Stimulated activated CD8-positive, alpha-beta memory T cell treated with anti-CD3 and anti-CD28 coated beads, Interleukin-12 subunit alpha, Interleukin-12 subunit beta, amount 100 ng/mL, for 1 hour (primary cell): ENCODE measurements at places on chromosomes 3 and 15.

DNA sequence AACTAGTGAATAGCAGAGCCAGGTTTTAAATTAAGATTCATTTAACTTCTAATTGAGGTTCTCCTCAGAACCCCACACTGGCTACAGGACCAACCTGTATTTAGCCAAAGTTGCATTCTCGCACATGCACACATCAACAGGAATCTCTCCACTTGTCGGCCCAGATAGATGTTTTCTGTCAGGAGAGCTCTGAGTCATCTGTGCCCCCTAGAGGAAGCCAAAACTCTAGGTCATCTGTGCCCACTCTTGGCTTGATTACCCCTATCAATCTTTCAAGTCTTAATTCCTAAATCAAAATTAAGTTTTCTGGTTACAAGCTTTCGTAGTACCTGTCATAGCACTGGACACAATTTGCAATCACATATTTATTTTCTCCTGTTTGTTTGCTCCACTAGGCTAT lies 104.9 kb upstream of the EOMES start:
- no peak for DNase-seq

- no peak for DNase-seq
Measured at GRCh38 chr3:20056725-20057611, 16.7 kb downstream of the KAT2B start.

- DNase-seq = no peak
Measured at GRCh38 chr3:163671201-163671600, 1407.1 kb downstream of the SI start.

GRCh38 chr3:15974647-15975046 lies 176.9 kb upstream of the ANKRD28 start:
- DNase-seq = no peak

GRCh38 chr3:9040996-9041395 lies 77.7 kb upstream of the RAD18 start:
- DNase-seq = no peak

GRCh38 chr3:129007792-129008191 lies 6.7 kb downstream of the EFCC1 start:
- no peak for DNase-seq

- DNase-seq = no peak
Measured at GRCh38 chr15:86392874-86393273, 313.2 kb downstream of the AGBL1 start.

DNA sequence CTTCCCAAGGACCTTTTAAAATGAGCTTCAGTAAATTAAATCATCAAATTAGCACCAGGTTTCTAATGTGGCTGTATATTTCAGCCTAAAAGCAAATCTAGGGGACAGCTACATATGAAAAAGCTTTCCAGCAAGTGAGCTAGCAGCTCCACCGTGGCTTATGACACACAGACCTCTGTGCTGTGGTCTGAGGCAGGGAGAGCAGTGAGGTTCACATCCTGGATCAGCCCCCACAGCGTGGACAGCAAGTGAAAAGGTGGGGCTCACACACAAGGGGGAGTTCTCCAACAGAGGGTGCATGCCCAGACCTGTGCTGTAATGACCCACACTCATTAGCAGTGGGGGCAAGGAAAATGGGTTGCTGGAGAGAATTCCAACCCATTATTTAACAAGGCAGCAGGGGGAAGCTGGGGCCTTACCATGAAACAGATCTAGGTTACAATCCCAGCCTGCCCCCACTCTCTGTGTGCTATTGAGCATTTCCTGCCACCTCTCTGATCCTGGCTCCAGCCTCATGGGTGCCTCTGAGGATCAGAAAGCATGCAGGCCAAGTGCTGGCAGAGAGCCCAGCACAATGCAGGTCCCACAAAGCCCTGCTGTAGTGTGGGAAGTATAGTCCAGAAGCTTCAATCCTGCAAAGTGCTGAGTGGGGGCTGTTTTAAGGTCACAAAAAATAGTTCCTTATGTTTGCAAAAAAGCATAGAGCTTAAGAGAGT lies 48.2 kb downstream of the RASGRF1 start:
- no peak for DNase-seq

- no peak for DNase-seq
Measured at GRCh38 chr3:47016934-47017435, 37.5 kb downstream of the NBEAL2 start.

GRCh38 chr15:42065033-42065432 lies 29.3 kb downstream of the PLA2G4D start:
- no peak for DNase-seq

- DNase-seq = no peak
Measured at GRCh38 chr3:32630266-32630665, 54.7 kb upstream of the CNOT10 start.

DNA sequence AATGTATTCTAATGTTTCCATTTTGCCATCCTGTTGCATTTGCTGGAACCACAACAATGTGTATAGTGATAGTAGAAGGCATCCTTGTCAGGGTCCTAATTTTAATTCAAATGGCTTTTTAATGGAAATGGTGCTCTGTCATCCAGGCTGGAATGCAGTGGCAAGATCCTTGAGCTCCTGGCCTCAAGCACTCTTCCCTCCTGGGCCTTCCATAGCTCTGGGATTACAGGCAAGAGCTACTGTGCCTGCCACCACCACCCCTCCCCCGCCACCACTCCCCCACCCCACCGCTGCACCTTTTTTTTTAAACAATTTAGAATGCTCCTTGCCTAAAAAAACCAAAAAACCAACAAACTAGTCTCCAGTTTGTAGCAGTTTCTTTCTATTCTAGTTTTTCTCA lies 15.2 kb upstream of the IQCF6 start:
- no peak for DNase-seq

- DNase-seq = no peak
Measured at GRCh38 chr15:51869060-51869421, 39.6 kb downstream of the TMOD3 start.

GRCh38 chr3:17518189-17519059 lies 224.0 kb downstream of the TBC1D5 start:
- DNase-seq = no peak

- DNase-seq = no peak
Measured at GRCh38 chr3:167469381-167469780, 4.5 kb downstream of the SERPINI2 start.

DNA sequence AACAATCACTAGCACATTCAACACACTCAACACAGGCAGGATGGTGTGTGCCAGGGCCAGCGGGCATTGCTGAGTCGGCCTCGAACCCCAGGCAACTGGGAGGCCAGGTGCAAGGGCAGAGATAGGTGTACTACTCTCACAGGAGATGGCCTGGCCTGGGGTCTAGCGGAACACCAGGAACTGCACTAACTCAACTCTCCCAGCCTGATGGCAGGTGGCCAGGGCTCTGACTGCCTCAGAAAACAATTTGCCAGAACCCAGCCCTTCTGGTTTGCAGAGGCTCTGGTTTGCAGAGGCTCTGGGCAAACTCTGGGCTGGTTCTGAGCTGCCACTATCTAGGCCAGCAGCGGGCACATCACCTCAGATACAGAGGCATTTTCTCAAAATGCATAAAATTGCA lies 229.2 kb upstream of the CHRNA7 start:
- no peak for DNase-seq

DNA sequence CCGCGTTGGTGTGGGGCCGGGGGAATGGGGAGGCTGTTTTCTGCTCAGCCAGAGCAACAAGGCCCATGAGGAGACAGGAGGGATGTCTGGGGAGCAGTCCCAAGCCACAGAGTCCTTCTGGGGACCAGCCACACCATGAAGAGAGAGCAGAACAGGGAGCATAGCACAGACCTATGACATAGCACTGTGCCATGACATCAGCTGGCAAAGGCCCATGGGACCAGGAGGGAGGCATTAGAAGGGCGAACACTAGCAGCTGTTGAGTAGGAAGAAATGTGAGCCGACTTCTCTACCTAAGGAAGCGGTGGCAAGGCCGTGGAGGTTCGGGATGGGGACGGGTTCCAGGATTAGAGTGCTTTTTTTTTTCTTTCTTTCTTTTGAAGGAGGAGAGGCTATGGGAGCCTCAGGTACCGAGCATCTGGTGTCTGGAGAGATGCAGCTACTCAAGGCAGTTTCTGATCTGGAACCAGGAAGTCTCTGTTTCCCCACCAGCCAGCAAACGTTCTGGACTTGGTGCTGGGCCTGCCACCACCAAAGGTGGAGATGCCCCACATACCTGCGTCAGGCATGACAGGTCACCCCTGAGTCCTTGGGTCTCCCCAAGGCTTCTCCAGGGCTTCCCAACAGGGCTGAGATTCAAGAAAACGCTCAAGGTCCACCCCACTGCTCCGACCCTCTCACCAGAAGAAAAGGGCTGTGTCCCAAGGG lies 77.3 kb upstream of the CGNL1 start:
- no peak for DNase-seq

DNA sequence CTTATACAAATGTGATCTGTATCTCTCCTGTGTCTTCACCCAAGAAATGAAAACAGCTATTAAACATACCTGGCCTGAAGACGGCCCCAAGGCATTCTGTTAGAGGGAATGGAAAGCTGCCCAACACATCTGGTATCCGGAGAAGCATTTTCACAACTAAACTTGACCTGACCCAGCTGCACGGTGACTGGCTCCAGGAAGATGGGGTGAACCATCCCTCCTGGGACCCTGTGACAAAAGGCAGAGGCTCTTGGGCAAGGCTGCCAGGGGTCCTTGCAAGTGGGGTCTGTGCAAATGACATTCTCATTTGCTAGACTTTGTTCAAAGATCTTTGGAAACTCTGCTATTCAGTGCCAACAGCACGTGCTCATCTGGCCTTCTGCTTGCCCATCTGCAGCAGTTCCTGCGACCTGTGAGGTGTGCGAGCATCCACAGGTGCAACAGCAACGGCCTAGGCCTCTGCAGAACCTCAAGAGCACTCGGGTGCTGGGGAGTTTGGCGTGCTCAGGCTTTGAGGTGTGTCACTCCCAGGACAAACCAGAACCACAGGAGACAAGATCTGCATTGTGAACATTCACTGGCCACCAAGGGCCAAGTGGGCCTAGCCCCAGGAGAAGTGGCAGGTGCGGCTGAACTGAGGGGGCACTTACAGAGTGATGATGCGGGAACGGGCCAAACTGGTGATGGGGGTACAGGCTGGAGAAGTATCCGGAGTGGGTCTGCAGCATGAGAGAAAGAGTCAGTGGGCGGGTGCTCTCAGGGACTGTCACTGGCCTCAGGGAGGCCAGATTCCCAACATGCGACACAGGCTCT lies 71.8 kb downstream of the SENP2 start:
- no peak for DNase-seq

DNA sequence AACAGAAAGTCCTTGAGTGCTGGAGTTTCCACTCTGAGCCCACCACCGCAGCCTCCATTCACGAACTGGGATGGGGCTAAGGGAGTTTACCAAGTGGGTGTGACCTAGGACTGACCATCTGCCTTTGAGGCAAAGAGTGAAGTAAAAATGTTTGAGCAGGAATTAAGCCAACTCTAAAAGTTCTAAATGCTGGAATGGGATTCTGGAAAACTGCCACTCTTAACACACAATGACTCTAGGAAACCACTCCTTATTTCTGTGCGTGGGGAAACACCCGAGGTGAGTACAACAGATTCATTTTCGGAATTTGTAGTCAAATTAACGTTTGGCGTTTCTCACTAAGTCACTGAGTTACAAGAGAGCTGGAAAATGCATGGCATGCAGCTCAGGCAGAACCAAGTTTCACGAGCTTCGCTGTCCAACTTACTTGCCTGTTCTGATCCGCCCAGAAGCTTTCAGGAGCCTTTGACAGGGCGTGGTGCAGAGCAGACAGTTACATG lies 31.6 kb downstream of the ISL2 start:
- no peak for DNase-seq

GRCh38 chr15:65942436-65942835 lies 73.1 kb downstream of the RAB11A start:
- DNase-seq = no peak

- no peak for DNase-seq
Measured at GRCh38 chr15:62821384-62822131, 221.0 kb upstream of the TPM1 start.

DNA sequence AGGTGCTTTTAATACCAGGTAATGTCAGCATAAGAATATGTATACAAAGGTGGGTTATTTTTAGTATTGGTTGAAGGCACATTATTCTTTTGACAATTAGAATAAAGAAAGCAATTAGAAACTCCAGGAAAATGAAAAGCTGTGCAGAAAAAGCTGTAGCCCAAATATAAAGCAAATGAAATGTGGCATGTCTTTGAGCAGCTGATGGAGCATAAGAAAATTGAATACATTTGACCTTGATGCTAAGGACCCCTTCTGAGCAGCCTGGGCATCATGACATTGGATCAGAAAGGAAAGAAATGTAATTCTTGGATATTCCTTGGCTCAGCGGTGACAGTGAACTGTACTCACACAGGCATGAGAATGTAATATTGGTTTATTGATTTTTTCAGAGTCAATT lies 8.0 kb upstream of the ISLR start:
- DNase-seq = no peak

DNA sequence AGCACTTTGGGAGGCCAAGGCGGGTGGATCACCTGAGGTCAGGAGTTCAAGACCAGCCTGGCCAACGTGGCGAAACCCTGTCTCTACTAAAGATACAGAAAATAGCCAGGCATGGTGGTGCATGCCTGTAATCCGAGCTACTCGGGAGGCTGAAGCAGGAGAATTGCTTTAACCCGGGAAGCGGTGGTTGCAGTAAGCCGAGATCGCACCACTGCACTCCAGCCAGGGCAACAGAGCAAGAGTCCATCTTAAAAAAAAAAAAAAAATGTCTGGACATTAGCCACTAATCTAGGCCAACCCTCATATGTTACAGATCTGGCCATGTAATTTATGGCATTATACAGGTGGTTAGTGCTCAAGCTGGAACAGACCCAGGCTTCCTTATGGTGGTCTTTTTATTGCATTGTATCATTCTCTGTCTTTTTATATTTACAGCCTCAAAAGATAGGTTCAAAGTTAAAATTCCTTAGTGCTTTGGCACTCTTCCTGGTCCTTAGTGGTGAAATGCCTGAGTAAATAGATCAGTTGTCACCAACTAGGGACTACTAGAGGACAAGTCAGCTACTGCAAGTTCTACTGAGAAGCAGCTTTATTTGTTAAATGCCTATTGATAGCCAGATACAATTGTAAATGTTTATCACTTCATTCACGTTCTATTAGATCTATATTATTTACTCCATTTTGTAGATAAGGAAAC lies 16.0 kb downstream of the STARD9 start:
- DNase-seq = no peak

- no peak for DNase-seq
Measured at GRCh38 chr3:20878691-20879090, 692.7 kb upstream of the SGO1 start.

- DNase-seq = no peak
Measured at GRCh38 chr3:113147681-113148261, 63.6 kb upstream of the BOC start.

GRCh38 chr3:113947372-113948014 lies at the start of gene ZDHHC23:
ZDHHC23 (plus strand) TSS chr3:113948013; CDS start chr3:113948803, 790 bp downstream.
- peak; percentile 29 for DNase-seq

DNA sequence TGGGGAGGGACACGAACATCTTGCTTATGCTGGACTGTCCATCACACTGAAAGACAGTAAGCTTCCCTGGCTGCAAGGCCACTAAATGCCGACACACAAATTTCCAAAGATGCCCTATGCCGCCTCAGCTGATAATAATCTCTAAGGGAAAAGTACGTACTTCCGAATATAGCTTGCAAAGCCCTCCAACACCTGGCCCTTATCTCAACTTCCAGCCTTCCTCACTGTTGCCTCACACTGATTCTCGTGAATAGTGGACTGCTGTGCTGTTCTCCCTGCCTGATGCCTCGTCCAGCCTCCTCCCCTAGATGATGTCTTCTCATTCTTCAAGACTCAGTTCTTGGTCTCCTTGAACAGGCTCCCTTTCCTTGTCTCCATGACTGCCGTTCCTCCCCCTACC lies 72.3 kb downstream of the CD47 start:
- DNase-seq = no peak
